AG20443 (cell line): ENCODE measurements at places on chromosomes 7 and 10.
A peak's percentile ranks its signal among the peaks of the same experiment; 100 is the strongest.

DNA sequence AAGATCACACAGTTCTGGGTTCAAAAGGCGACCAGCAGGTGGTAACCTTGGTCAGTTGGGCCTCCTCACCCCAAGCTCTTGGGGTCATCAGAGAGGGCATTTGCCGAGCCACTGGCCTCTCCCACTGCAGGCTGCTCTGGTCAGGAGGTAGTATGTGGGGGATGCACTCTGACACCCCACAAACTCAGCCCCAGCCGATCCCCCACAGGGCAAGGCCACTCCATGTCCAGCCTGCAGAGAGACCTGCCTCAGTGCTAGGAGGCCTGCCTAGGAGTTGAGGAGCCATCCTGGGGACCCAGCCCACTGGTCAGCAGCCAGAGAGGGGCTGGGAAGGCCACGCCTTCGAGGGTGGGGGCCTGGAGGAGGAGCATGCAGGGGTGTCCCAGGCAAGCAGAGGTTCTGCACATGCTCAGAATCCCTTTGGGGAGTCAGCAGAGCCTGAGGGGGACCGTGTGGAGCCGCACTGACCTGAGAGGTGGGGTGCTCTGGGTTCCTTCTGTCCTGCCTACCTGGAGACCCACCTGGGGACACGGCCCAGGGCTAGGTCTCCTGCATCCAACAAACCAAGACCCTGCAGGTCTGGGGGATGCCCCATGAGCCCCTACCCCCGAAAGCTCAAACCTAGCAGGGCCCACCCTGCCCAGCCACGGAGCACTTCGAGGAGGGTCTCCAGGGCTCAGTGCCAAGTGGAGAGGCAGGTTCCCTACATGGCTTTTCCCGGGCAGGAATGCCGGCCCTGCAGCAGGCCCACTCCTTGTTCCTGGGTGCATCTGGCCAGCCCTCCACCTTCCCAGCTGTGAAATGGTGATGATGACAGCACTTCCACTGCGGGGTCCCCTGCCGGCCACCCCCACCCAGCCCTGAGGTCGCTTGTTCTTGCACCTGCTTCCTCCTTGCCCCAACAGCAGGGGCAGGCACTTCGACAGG is 58.5 kb downstream of the RASGEF1A start:
- no peak for DNase-seq

GRCh38 chr10:25061125-25061524 is 44.7 kb downstream of the THNSL1 start:
- no peak for DNase-seq

DNA sequence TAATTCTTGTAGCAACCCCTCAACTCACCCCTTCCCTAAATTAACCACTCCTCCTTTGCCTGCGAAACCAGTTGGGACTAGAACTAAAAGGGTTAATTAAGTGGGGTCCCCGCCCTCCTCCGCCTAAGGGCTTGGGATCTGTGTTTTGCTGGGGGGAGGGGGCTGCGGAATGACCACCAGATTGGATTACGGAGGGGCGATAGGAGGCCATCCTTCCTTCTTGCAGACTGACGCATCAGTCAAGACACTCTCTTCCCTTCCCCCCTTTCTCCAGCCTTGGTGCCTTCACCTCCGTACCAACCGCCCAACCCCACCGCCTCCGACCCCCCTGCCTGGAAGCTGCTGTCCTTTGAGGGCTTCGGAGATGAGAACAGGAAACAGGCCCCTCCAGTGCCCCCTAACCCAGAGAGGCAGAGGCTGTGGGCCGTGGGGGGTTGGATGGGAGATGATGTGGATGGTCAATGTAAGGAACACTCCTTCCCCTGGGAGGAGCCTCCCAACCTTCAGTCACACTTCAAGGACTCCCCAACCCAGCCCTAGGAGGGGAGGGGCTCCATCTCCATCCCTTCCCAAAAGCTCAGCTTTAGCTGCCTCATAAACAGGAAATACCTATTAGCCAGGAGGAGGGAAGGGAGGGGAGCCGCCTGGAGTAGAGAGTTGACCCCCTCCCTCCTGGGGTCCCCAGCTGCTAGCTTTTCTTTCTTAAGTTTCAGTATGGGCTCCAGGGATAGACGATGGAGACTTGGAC is 997 bp upstream of the LDB1 start:
- peak; percentile 57 for DNase-seq

DNA sequence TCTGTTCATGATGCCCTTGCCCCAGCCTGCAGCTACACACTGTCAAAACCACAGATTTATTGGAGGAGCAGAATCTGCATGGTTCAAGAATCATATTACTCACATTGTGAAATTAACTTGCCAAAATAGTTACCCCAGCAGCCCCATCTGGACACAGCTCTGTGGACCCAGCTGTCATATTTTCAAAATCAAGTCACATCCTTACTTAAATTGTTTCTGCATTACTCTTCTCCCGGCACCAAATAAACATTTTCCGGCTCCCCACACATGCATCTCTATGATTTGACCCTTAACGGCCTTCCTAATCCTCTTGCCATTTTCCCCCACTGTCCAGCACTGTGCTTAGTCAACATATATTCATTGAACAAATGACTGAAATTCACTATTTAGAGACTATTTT is 43.8 kb upstream of the GPR26 start:
- peak; percentile 59 for DNase-seq

- DNase-seq: peak; percentile 14
These were observed 55.8 kb downstream of the AKR1C4 start for GRCh38 chr10:5252177-5253037.

- no peak for DNase-seq
These were observed 40.8 kb upstream of the CTBP2 start for GRCh38 chr10:125201108-125201524.

DNA sequence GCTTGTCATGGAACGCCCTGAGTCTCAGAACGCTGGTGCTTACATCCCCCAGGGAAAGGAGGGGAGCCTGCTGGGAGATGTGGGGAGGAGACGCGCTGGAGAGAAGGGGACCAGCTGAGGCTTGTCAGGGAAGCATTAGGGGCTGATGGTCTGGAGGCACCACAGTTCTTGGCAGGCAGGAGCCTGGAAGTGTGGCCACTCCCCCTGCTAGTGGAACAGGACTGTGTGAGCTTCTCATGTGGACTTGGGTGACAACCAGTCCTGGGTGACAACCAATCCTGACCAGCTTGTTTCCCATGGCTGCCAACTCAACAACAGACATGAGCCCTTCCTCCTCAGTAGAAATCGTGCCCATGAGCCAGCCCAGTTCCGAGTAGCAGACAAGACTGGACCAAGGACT is 87.8 kb downstream of the SPDYE5 start:
- DNase-seq: no peak

GRCh38 chr7:133822001-133822641 is 305.0 kb upstream of the LRGUK start:
- no peak for DNase-seq

GRCh38 chr7:5779141-5779540 is 2.3 kb downstream of the RNF216 start:
- no peak for DNase-seq

GRCh38 chr10:93061594-93062513 is 1.3 kb downstream of the CYP26C1 start:
- DNase-seq: no peak

GRCh38 chr7:122885583-122886356 is 490 bp downstream of the CADPS2 start:
- peak; percentile 64 for DNase-seq

DNA sequence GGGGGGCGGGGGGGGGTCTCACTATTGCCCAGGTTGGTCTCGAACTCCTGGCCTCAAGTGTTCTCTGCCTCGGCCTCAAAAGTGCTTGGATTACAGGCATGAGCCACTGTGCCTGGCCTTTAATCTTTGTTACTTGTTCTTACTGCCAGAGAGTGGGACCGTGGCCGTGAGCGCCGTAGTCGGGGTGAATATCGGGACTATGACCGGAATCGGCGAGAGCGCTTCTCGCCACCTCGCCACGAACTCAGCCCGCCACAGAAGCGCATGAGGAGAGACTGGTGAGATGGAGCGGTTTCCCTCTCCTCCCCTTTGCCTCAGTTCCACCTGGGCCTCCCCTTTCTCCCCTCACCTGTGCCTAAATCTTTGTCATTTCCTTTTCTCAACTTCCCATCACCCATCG is 6.2 kb downstream of the SRRT start:
- DNase-seq: no peak

DNA sequence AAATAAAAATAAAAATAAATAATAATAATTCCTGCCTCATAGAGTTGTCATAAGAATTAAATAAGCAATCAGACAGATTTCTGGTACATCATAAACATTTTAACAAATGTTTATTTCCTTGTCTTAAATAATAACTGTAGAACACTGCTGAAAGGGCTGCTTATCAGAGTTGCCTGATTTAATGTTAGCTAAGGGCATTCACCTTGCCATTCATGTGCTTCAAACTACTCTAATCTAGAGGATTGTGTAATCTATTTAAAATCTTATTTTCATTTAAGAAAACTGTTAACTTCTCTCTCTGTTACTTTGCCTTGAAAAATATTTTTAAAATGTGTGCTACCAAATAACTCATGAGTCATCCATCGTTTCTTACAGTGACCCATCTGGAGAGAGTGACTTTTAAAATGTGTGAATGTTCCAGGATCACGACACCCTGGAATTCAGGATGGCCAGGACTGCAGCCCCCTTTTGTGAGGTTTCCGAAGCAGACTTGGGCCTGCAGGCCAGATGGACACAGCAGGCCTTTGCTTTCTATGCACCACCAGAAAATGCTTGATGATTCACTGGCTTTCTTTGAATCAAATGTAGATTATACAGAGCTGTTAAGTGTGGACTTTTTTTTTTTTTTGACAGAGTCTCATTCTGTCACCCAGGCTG is 109.1 kb upstream of the TNS3 start:
- peak; percentile 73 for DNase-seq

- no peak for DNase-seq
These were observed 14.5 kb downstream of the CAPZA2 start for GRCh38 chr7:116876664-116877442.

GRCh38 chr10:91552274-91553095 is 80.4 kb downstream of the PPP1R3C start:
- DNase-seq: peak; percentile 38

DNA sequence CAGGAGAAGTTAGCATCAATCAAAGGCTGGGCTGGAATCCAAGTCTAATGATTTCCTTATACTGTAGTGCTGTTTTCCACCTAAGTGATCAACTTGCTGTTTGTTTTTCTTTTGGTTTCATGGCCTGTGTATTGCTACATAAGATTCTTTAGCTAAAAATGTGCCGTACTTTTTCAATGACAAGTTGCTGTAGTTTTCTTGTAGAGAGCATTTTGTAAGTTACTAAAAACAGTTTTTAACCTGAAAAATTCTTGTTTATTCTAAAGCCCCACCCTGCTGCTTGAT is 1.3 kb downstream of the HELLS start:
- DNase-seq: no peak

GRCh38 chr7:98077762-98078161 is 28.9 kb upstream of the LMTK2 start:
- no peak for DNase-seq

GRCh38 chr7:148717266-148717793 is 18.6 kb downstream of the CUL1 start:
- no peak for DNase-seq

GRCh38 chr7:21640105-21640504 is 97.3 kb downstream of the DNAH11 start:
- DNase-seq: no peak

DNA sequence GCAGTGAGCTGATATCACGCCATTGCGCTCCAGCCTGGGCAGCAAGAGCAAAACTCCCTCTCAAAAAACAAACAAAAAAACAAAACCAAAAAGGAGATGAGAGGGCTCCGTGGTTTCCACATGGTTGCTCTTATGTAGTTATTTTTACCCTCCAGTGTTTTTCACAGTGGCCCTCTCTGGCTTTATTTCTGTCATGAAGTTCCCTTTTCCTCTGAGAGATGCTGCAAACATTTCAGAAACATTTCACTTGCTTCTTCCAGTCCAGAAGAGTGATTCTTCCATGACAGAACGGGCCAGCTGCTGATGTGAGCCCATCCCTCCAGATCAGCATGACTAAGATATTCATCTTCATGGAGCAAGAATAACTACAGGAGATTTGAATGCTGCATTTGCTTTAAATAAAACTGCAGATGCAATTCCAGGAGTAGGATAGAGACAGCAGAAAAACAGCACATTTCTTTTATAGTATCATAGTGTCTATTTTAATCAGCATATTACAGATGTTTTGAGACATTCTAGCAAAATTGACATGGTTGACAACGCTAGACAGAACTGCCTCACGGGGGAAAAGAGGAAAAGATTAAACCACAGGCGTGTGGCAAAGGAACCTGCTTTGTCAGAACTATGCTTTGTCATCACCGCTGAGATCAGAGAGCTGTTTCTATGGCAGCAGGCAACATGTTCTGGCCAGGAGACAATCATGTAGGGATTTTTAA is 40.3 kb downstream of the NRCAM start:
- peak; percentile 45 for DNase-seq

GRCh38 chr10:76433161-76434005 is 1002.0 kb downstream of the LRMDA start:
- no peak for DNase-seq

- no peak for DNase-seq
These were observed 154.3 kb upstream of the PCBD1 start for GRCh38 chr10:71042699-71043098.

DNA sequence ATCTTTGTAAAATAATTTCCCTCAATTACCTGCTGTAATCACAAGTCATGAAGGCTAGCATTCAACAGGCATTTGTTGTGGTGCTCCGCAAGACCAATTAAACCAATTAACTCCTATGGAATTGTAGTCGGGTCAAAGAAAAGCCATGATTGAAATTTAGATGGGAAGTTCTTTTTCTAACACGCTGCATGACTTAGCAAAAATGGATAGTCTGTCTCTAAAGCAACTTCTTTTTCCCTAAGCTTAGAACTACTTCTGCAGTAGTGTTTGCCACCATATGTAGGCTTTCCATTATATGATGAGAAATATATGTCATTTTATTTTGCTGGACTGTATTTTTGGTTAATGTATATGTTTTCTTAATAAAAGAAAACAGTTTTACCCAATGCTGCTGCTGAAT is 119.1 kb downstream of the TSPAN12 start:
- DNase-seq: no peak

DNA sequence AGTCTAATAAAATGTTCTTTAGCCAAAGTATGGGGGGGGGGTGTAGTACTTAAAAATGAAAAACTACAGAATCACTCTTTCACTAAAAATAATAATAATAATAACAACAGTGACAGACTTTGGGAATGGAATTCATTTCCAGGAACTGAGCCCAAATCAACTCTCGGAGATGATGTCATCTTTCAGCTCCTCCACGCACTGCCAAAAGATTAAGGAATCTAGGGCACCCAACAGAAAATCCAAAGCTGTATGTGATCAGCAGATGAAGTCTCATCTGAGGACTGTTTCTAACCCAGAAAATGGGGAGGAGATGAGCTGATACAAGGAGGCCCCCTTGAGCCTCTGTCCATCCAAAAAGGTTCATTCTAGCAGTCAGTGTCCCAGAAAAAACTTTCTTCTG is 54.5 kb downstream of the GRB10 start:
- DNase-seq: peak; percentile 72

DNA sequence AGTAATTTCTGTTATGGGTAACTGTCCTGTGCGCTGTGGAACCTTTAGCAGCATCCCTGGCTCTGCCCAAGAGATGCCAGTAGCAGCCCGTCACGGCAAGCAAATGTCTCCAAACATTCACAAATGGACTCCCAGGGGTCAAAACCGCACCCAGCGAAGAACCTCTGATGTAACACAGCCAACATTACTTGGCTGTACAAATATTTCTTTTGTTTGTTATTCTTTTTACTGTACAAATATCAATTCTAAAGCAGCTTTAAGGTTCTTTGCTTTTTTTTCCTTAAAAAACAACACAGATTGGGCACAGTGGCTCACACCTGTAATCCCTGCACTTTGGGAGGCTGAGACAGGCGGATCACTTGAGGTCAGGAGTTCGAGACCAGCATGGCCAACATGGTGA is 182.5 kb downstream of the KMT2E start:
- no peak for DNase-seq
